ENCODE measurements at places on chromosomes 16 and 17.

- DNase-seq: no peak
Observed at GRCh38 chr16:3592559-3592958, 15.4 kb upstream of the NLRC3 start.

- no peak for DNase-seq
Observed at GRCh38 chr16:21950782-21951521, 2.2 kb upstream of the UQCRC2 start.

GRCh38 chr17:4599505-4600281 lies 15.4 kb downstream of the SMTNL2 start:
- no peak for DNase-seq

GRCh38 chr17:48159232-48159631 lies 51.7 kb downstream of the SNX11 start:
- no peak for DNase-seq

GRCh38 chr17:49899191-49899485 lies 51.3 kb upstream of the TAC4 start:
- no peak for DNase-seq

DNA sequence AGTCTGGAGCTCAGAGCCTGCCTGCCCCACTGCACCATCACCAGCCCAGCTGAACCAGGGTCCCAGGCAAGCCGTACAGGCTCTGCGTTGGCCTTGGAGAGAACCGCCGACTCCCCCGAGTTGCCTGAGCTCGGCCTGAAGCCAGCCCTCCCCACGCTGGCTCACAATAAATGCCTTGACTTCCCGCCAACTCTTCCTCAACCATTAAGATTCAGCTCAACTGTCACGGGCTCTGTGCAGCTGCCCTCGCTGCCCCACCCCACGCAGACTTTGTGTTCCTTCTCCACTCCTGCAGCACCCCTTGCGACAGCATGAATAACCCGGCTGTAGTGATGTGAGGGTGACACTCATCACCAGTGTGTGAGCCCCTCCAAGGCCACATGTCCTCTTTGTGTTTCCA lies 4.8 kb upstream of the QPRT start:
- no peak for DNase-seq

DNA sequence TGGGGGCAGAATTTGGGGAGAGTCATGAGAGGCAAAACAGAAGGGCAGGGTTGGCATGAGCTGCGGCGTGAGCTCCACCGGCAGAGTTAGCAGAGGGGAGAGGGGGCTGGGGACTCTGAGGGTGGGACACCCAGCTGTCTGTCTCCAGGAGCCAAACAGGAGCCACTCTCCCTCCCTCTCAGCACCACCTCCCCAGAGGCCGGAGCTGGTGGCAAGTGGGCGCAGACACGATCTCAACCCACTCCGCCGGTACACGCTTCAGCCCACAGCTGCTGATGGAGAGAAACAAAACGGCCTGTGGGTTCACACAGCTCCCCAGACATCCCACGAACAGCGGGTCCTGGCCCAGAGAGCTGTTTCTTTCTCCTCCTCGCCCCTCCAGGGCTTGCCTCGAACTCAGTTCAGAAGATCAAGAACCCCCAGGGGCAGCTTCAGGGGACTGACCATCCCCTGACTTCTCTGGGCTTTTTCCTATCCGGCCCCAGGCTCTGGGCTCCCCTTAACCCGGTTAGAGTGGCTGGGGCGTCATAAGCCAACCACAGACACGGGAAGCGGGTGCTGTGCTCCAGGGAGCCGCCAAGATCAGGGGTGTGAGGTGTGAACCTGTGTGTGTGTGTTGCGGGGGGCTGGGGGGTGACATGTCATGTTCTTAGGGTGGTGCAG lies 7.6 kb downstream of the RHBDF2 start:
- peak; percentile 36 for DNase-seq
